Jurkat, Clone E6-1 (cell line): ENCODE measurements at places on chromosomes 2 and 18.

DNA sequence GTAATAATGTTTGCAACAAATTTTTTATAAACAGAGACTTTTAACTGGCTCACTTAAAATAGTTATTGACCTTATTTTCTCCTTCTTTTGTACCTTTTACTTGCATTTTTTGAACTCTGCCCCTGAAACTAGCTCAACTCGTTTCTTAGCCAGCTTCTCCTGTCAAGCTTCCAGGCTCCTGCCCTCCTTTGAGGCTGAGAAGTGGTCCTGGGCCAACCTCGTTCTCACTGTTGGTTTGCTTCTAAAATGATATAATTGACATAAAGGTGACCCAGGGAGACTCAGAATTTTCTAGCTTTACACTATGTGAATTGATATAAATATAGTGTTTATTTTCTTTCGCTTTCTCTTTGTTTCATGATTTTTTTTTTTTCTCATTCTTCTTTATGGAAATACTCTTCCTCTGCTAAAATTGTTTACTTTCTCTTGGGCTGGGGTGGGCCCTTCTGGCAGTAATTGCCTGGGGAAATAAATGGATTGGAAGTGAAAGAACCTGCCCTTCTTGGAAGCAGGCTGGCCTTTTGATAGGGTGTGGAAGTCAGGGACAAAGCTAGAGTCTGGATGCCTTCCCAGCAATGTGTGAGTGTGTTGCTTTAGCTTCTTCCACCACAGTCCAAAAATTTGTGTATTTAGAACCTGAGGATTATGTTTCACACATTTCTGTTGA lies 30.7 kb downstream of the GPD2 start:
- DNase-seq, result no peak

GRCh38 chr2:113174376-113174750 lies 592 bp downstream of the PSD4 start:
- DNase-seq, result peak; percentile 56

GRCh38 chr2:230346921-230347533 lies 20.0 kb downstream of the SP140L start:
- DNase-seq, result no peak

DNA sequence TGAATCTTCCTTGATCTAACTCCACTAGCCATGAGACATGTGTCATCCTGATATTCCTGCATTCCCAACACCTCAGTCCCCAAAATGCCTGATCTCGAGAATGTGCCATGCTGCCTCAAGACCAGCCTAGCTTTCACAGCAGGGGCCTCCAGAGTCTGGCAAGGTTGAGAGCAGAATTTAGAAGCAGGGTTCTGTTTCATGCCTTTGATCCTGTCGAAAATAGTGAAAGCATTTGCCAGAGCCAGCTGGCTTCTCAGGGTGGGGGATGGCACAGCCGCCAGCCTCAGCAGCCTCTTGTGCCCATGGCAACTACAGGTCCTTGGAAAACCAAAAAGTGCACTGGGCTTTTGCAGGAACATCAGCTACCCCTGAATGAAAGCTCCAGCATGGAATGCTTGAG lies 143.5 kb downstream of the RTN4 start:
- no peak for DNase-seq

DNA sequence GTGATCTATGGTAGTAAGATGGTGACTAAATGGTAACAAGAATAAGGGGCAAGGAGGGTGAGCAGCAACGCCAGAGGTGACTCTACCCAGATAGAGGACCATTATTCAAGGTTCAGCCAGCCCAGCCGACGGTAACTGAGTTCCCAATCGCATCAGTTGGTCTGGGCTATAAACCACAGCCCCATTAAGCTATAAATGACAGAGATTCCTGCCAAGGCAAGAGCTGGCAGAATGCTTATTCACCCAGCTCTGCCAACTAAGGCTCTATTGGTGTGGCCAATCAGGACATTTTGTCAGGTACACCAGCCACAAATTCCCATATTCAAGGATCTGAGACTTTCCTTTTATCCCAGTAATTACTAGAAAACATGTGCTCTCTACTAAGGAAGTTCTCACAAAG lies 3.6 kb downstream of the CHN1 start:
- DNase-seq, result no peak

- no peak for DNase-seq
These were observed 104.5 kb upstream of the LTBP1 start for GRCh38 chr2:32841931-32842898.

DNA sequence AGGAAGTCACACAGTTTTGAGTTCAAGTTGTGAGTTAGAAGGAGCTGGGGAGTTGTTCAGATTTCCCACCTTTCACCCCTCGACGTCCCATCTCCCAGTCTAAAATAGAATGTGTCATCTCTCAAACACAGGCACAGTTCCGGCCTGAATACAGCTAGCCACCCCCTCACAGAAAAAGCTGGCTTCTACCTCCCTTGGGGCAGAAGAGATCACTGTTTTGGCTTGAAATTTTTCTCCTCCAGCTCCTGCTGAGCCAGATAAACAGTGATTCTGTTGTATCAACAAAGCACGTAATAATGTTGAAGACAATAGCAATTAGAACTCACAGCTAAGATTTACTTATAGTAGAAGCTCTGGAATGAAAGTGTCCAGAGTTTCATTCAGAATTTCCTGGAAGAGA lies 74.7 kb downstream of the KIAA2012 start:
- DNase-seq, result no peak
